ENCODE measurements at places on chromosomes 3 and 15. TPM values are rescaled to one million over a fixed set of nuclear protein-coding genes. Genes with fewer than 3 reads are reported as not detected.

DNA sequence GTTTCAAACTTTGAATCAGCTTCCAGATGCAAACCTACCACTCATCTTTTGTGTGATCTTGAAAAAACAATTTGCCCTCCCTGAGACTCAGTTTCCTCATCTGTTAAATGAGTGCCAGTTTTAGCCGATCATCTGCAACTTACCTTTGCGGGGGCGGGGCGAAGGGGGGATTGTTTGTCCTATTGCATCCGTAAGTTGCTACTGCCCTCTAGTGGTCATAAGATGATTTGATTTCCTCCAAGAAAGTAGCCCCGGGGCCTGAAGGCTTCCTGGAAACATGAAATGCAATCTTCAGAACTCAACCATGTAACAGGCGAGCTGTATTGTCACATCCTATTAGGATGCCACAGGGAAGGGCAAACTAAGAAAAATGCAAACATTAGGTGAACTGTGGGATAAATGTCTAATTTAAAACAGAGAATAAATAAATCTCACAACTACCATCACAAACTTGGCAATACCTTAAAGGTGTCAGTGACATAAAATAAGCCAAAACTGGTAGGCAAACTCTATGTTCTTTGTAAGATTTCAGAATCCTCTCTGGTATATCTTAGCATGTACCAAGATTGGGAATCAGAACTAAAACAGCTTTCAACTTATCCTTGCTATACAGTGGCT, 63.5 kb upstream of the CLDN18 start:
- no peak for DNase-seq

- no peak for DNase-seq
Measured at GRCh38 chr3:14298442-14298841, 104.0 kb upstream of the SLC6A6 start.

POPDC2 gene
- total RNA-seq = 0.82 TPM

XCR1 gene
- not detected for total RNA-seq

MCCC1 gene
- 38.3 TPM for total RNA-seq

PLA2G4E gene
- not detected for total RNA-seq
